ENCODE measurements at places on chromosomes 12 and 14. TPM values are rescaled to one million over a fixed set of nuclear protein-coding genes. Genes with fewer than 3 reads are reported as not detected.

GRCh38 chr12:27859648-27860047, 79.6 kb upstream of the MANSC4 start:
- DNase-seq = no peak

DNA sequence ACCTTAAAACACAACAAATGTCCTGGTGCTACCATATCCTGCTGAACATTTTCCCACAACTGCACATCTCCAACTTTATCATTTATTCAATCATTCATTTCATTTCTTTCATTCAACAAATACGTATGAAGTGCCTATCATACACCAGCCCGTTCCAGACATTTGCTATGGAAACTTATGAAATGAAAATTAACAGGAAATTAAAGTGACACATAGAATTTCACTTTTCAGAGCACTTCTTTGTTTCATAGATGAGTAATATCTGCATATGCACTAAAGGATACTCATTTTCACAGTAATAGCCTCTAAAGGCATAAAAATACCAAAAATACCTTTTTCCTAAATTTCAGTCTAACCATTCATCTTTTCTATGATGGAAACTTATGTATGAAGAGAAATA, 12.6 kb downstream of the CNIH1 start:
- no peak for DNase-seq

DNA sequence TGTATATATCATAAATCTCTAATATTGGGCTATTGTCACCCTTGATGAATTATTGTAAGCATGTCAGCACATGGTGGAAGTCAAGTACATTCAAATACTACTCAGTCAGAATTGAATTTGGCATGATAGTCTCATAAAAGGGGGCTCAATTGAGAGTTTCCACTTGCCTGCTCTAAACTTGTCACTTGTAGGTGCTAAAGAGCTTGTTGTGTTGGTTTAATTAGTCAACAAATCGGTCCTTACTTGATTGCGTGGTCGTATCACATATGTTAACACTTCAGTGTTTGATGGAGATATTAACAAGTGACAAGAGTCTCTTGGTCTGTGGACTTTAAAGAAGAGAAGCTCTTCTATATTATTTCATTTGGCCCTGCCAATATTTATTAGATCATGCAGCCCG, 81.1 kb downstream of the NKX2-1 start:
- no peak for DNase-seq

DNA sequence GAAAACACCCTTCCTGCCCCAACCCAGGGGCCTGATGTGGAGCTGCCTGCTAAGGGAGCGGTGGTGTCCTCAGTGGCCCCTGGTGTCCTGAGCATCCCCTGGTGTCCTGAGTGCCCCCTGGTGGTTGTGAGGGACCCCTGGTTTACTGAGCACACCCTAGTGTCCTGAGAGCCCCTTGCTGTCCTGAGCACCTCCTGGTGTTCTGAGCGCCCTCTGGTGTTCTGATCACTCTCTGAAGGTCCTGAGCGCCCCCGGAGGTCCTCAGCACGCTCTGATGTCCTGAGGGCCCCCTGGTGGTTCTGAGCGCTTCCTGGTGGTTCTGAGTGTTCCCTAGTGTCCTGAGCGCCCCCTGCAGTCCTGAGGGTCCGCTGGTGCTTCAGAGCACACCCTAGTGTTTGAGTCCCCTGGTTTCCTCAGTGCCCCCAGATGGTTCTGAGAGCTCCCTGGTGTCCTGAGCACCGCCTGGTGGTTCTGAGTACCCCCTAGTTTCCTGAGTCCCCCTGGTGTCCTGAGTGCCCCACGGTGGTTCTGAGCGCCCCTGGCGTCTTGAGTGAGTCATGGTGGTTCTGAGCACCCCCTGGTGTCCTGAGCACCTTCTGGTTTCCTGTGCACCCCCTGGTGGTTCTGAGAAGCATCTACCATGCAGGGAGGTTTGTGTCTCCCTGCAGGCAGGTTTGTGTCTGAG, 1004.2 kb downstream of the TMEM121 start:
- no peak for DNase-seq

DNA sequence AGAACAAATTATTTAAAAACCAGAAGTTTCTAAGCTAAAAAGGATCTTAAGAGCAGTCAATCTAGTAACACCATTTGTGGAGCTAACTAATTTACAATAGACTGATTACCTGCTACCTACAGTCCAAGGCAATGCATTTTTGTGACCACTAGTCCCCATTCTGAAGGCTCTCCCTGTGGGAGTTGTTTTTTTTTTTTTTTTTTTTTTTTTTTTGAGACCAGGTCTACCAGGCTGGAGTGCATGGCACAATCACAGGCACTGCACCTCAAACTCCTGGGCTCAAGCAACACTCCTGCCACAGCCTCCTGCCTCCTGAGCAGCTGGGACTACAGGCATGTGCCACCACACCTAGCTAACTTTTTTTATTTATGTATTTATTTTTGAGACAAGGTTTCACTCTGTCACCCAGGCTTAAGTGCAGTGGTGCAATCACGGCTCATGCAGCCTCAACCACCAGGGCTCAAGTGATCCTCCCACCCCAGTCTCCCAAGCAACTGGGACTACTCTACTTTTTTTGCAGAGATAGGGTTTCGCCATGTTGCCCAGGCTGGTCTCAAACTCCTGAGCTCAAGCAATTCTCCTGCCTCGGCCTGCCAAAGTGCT, 3.9 kb downstream of the GNPTAB start:
- no peak for DNase-seq

DNA sequence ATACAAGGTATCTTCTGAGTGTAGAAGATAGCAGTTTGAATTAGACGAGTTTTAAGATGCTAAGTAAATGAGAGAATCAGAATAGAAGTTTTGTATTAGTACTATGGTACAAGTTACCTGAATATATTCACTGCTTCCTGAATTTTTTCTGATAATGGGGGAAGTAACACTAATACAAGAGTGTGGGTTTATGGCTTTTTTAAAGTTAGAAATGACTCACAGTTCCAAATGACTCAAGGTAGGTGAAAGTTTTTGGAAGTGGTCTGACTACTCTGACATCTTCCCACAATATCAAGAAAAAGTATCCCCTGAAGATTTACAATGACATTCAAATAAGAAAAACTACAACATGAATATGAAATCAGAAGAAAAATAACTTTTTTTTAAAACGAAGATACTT, 123.7 kb upstream of the GARIN6 start:
- no peak for DNase-seq

The RTL1 gene
- not detected for total RNA-seq

Measured in aorta (tissue), 5 donors.